ENCODE measurements at places on chromosomes 4 and X.
A peak's percentile ranks its signal among the peaks of the same experiment; 100 is the strongest.

GRCh38 chr4:124666496-124666895, 46.0 kb downstream of the ANKRD50 start:
- no peak for DNase-seq

DNA sequence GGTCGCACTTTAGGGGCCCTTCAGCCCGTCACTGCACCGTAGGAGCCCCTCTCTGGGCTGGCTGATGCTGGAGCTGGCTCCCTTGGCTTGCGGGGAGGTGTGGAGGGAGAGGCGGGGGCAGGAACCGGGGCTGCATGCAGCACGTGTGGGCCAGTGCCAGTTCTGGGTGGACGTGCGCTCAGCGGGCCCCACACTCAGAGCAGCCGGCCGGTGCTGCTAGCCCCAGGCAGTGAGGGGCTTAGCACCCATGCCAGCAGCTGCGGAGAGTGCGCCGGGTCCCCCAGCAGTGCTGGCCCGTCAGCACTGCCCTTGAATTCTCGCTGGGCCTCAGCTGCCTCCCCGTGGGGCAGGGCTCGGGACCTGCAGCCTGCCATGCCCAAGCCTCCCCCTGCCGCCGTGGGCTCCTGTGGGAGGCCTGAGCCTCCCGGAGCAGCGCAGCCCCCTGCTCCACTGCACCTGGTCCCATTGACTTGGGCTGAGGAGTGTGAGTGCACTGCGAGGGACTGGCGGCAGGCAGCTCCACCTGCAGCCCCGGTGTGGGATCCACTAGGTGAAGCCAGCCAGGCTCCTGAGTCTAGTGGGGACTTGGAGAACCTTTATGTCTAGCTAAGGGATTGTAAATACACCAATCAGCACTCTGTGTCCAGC, 108.8 kb upstream of the RASGEF1B start:
- DNase-seq: no peak

- no peak for DNase-seq
Observed at GRCh38 chr4:16048619-16049419, 35.0 kb downstream of the PROM1 start.

DNA sequence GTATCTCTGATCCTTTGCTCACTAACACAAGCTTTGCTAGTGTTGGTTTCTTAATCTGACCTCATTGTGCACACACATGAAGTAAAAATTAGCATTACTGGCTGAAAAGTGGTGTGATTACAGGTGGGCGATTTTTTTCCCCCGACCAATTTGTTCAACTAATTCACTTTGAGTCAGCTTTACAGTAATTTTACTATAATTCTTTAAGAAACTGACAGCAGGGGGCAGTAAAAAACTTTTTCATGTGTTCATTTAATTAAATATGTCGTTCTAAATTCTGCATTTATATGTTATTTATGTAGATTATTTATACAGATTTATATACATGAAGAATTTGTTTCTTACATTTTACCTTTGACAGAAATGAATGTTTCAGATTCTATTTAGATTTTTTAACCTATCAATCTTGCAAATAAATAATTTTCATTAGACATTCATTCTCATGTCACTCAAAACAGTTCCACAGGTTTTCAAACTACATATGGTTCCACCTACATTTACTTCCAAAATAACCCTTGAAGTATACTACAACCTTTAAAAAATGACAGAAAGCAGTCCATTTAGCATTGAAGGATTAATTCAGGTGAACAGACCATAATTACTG, 17.5 kb downstream of the PALLD start:
- DNase-seq: peak; percentile 24

DNA sequence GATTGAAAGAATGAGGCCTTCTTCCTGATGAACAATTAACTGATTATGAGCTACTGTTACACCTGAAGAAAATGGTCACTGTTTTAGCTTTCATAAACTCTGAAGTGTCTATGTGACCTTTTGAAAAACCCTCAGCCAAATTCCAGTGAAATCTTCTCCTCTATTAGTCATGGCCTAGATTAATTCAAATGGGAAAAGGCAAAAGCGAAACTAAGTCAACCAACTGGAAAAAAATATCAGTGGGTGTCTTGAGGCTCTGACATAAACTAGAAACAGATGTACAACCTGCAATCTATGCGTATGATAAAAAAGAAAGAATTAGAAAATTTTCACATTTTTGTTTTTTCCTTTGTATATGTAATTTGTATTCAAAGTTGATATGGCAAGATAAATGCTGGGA, 169.4 kb upstream of the BANK1 start:
- DNase-seq: peak; percentile 28

DNA sequence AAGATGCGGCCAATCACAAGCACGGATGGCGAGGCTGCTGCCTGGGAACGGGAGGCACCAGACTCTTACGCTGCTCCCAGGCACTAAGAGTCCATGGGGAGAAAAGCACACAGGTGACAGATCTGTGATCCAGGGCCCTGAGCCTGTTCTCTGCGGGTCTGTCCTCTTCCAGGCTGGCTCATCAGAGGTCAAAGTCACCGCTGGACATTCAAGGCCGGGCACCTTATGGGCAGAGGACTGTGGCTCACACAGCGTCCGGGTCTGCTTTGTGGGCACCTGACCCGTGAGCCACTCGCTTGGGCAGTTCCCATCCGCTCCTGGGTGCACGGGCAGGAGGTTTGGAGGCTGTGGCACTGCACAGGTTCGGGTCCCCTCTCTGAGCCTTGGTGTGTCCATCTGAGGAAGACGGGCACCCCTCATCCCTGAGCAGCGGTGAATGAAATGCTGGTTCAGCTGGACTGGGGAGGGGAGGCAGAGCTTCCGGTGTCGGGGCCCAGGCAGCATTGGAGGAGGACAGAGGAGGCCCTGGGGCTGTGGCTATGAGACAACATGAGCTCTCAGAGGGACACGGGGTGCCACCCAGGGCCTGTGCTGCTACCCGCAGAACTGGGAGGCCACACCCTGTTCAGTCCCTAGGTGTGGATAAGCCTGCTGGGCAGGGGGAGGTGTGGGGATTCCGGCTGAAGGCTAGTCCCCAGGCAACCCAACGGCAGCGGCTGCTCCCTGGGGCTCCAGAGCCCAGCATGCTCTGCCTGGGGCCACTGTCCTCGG, 61.2 kb upstream of the AFAP1 start:
- DNase-seq: no peak

DNA sequence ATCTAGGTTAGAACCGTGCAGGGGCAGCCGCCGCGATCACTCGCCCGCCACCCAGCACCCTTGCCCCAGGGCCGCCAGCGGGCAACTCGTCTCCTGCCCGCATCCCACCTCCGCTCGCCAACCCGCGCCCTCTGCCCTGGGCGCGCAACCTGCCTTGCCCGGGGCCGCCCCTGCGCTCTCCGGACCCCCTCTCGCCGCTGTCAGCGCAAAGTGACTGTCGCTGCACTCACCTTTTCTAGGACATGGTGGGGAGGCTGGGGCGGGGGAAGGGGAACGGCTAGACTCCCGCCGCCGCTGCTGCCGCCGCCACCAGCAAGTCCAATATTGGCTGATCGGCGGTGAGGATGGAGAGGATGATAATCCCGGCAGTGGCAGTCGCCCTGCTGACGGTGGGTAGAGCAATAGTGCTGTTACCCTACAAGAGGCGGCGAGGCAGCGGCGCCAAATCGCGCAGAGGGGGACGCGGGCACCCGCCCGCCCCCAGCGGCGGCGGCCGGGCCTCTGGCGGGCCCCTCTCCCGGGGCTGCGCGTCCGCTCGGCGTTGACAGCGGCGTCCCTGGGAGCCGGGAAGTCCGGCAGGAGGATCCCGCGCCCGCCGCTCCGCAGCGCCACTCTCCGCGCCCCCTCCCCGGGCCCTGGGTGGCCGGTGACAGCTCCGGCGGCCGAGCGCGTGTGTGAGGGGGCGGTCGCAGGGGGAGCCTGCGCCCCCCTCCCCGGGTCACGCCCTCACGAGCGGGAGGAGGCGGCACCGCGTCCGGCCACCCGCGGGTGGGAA, 2.3 kb upstream of the NR3C2 start:
- DNase-seq: no peak

GRCh38 chr4:87865288-87865687, 32.5 kb downstream of the MEPE start:
- DNase-seq: no peak

DNA sequence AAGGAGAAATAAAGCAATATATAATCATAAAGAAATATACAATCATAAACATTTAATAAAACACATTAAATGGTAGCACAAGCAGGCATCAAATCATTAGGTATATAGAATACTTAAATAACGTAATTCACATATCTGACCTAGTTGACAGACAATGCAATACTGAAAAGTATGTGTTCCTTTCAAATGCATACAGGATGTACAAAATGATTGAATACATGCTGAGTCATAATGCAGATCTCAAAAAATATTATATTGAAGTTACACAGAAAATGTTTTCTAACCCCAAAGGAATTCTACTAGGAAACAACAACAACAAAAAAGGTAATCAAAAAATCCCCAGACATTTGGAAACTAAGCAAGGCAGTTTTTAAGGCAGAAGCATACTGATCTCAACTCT, 1072.0 kb upstream of the INTU start:
- no peak for DNase-seq

GRCh38 chrX:68930542-68931317, 101.9 kb downstream of the EFNB1 start:
- DNase-seq: no peak

- DNase-seq: no peak
Observed at GRCh38 chr4:132587626-132588025, 561.5 kb upstream of the PCDH10 start.

DNA sequence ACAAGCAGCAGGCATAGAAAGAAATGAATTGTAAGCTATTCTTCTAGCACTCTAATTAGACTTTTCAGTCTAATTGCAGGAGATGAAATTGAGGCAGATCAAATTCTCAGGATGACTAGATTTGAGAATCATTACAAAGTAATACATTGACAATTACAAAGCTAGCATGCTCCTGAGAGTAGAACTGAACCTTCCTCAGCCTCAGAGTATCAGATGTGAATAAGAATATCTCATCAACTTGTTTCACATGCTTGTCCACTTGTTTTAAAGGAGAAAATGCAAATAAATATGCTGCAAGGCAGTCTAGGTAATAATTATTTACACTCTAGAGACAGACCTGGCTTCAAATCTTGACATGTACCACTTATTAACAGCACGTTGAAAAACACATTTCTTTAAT, 491.0 kb upstream of the MAGEB2 start:
- no peak for DNase-seq

- DNase-seq: no peak
Observed at GRCh38 chr4:7650606-7651385, 216.1 kb upstream of the PSAPL1 start.

GRCh38 chr4:1361431-1361830, 14.4 kb downstream of the UVSSA start:
- DNase-seq: no peak

DNA sequence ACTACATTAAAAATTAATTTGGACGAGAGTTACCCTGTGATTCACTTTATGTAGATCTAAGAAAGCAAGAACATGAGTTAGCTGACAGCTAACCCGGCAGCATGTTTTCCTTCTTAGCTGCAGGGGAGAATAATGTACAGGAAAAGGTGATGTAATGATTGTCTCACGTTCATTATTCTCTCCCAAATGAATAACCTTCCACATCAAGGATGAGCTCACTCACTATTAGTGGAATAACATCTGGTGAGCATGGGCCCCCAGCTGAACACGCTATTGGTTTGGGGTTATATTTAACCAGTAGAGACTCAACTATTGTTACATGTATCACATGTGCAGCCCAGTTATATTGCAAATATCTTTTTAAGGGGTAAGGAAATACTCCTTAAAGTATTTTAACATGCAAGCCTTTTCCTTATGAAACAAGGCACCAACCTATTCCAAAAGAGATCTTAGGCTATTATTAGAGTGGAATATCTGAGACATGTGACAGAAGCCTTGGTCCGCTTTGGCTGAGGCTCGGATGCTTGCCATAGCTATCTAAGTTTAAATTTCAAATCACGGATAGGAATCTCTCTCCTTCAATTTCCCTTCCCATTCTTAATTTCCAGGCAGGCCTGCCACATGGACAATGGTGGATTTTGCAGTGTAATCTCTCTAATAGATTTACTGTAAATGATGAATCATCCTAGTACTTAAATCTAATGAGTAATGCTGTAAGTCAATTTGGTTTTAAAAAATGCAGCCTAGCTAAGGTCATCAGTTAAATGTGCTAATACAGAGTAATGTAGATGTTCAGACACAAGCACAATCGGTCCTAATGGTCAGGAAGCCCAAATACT, 99.0 kb upstream of the OTUD4 start:
- DNase-seq: peak; percentile 6

DNA sequence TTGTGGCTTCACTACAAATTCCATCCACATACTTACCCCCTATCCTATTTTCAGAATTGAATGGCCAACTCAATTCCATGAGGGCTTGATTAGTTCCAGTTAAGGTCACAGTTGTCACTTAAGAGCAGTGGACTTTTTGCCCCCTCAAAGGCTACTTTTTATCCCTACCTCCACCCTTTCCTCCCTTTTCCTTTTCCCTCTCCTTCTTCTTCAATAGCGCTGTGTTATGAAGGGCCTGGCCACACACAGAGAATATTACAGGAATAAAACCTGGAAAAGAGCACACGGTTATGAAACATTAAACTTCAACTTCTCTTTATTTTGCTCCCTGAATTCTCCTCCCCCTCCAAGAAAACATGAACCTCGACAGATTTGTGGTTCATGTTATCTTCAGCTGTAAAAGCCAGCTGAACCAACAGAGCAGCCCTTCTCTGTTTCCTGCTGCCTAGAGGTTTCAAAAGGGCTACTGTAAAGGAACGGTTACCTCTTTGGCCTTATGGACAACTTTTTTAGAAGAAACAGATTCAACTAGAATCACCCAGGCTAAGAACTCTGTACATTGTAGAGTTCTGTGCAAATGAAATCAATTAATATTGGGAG, 87.0 kb upstream of the RPL34 start:
- no peak for DNase-seq

GRCh38 chrX:437661-438390, 51.1 kb upstream of the PPP2R3B start:
- DNase-seq: no peak

DNA sequence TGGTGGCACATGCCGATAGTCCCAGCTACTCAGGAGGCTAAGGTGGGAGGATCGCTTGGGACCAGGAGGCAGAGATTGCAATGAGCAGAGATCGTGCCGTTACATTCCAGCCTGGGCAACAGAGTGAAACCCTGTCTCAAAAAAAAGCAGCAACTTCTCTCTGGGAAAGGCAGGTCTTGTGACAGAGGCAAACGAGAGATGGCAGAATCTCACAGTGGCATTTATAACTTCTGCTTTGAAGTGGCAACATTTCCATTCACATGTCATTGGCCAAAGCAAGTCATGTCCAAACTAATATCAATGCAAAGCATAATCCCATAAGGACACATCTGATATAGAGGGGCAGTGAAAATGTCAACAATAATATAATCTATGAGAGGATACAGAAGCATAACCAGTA, 79.8 kb downstream of the PPEF2 start:
- DNase-seq: no peak

DNA sequence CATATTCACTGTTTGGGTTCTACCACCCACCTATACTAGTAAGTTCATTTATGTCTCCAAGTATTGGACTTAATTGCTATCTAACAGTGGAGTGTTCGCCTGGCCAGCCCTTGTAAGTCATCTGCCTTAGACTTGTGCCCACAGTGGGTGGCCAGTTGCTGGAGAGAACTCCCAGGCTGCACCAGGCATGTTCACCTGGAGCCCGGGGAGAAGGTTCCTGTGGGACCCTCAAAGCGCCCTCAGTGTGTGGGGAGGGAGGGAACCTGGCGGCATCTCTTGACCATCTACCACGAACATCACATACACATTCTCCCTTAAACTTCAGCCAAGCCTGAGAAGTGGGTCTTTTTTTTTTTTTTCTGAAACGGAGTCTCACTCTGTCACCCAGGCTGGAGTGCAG, 138.1 kb downstream of the CPZ start:
- no peak for DNase-seq
